ENCODE measurements at places on chromosomes 2 and 18.
A peak's percentile ranks its signal among the peaks of the same experiment; 100 is the strongest.

DNA sequence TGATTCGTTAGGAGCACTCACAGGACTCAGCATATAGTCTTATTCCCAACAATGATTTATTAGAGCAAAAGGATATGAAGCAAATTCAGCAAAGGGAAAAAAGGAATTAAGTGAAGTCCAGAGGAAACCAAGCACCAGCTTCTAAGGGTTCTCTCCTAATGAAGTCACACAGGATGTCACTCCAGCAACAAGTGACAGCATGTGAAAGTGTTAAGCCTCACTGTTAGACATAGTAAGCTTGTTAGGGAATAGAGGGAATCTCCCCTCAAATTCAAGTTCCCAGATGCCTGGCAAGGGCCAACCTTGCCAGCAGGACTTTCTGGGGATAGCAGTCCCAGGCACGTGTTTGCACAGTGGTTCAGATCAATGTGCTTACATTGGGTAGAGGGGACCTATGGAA is 4.4 kb upstream of the SLC30A6 start:
- no peak for DNase-seq

GRCh38 chr2:32617599-32618189 is 10.2 kb upstream of the TTC27 start:
- DNase-seq = no peak

- DNase-seq = peak; percentile 4
Observed at GRCh38 chr2:131519466-131519865, 8.2 kb upstream of the CCDC74A start.

GRCh38 chr2:232458051-232458660 is 2.2 kb downstream of the ALPI start:
- DNase-seq = no peak

GRCh38 chr2:239788576-239789098 is 236.5 kb downstream of the NDUFA10 start:
- DNase-seq = no peak

- DNase-seq = peak; percentile 70
Observed at GRCh38 chr2:160051371-160051800, 11.0 kb downstream of the PLA2R1 start.

DNA sequence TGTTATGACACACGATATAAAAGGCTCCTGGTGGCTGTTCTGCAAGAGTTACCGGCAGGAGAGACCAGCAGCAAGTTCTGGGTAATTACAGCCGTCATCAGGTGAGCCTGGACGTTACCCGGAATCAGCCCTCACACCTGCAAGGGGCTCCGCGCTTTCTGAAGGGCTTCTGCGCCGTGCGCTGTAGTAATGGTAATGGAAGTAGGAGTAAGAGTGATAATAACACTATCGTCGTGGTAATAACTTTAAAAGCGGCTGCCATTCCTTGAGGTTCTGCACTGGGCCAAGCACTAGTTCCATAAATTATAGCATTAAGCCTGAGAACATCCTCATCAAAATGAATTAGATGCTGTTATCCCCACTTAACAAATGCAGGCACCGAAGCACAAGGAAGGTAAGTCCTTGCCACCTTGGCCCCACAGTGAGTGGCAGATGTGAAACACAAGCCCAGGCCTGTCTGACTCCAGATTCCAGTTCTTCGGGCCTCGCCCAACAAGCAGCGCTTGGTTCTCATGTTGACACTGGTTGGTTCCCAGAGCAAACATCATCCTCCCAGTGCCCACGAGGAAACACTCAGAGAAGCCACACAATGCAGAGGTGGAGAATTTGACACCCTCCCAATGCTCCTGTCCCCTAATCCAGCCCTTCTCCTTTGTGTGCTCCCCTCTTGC is 205.2 kb downstream of the EIPR1 start:
- no peak for DNase-seq

GRCh38 chr2:142165790-142166189 is 35.0 kb upstream of the LRP1B start:
- DNase-seq = no peak

DNA sequence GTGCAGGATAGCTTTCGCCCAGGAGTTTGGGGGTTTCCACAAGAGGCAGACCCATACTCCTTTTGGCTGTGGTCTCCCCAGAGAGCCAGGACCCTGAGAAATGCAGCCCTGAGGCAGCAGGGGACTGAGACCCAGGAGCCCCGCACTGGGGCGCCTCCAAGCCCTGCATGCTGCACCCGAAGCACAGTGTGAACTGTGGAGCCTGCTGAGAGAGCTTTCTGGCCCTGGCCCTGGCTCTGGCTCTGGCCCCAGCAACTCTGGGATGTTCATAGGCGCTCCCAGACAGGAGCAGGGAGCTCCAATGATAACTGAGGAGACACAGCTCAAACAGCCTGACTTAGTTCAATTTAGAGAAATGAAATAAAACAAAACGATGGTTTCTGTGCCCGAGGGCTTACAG is 96.4 kb upstream of the TEX51 start:
- no peak for DNase-seq

- no peak for DNase-seq
Observed at GRCh38 chr2:238420442-238420841, 6.3 kb upstream of the ASB1 start.

DNA sequence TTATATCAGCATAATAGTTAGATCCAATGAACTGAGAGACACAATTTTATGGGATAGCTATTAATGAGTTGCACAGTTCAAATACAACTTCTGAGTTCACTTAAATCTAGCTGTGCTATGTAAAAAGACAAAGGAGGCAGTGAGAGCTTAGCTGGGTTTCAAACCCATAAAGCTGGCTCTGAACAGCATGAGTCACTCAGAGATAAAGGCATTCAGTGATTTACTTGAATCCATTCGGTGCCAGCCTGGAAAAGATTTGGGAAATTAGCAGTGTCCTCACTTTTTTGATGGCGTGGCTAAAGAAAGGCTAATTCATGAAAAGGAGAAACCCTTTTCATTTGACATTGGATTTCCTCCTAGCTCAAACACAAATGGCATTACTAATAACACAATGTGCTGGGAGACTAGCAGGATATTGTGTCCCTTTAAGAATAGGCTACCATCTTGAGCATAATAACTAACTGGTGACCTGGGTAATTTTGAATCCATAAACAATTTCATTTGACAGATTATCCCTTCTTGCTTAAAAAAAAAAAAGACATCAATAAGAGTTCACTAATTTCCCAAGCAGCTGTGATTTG is 98.4 kb upstream of the NEUROD1 start:
- no peak for DNase-seq

DNA sequence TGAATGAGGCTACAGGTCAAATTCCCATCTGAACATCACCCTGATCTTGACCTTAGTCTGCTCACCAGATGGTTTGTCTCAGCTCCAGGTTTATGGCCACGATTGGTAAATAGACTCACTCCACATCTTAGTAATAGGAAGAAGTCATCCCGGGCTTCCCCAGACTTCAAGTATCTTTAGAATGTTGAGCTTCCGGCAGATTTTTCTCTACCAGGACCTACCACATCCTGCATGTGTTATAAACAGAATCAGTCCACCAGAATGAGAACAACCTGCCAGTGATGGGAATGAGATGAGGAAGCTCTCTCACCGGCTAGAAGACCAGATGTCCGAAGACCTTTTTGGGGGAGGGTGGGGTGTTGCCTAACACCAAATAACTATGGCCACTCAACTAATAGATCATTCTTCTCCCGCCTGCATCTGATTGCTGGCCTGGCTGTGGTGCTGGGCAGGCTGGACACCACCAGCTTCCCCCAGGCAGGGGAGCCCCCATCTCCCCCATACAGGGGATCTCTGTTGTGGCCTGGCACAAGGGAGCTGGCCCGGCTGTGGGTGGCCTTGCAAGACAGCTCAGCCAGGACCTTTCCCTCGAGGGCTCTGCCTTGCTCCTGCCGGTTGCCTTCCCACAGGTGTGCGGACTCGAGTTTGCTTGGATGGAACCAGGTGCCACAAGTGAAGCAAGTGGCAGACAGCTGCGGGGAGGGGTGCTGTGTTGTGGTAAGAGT is 88.5 kb downstream of the SH3RF3 start:
- DNase-seq = no peak

DNA sequence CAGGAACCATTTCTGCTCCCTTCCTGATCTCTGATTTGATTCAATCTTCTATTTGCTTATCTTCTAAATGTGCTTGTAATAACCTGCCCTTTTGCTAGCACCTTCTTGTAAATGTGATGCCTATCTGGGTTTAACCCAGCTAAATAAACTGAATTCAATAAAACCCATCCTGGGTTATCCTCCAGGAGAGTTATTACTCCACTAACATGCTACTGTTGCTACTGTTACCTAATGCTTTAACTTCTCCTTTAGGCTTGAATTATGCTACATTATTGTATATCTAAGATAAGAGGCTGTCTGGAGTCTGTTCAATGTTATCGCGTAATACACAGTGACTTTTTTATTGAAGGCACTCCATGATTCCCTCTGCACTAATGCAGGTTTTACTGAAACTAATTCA is 206.5 kb upstream of the CTAGE1 start:
- no peak for DNase-seq

- no peak for DNase-seq
Observed at GRCh38 chr2:166888180-166888579, at the start of gene XIRP2. TSS of gene XIRP2 (plus strand) at chr2:166888480. CDS start at chr2:166903483, 15,003 bp downstream.

DNA sequence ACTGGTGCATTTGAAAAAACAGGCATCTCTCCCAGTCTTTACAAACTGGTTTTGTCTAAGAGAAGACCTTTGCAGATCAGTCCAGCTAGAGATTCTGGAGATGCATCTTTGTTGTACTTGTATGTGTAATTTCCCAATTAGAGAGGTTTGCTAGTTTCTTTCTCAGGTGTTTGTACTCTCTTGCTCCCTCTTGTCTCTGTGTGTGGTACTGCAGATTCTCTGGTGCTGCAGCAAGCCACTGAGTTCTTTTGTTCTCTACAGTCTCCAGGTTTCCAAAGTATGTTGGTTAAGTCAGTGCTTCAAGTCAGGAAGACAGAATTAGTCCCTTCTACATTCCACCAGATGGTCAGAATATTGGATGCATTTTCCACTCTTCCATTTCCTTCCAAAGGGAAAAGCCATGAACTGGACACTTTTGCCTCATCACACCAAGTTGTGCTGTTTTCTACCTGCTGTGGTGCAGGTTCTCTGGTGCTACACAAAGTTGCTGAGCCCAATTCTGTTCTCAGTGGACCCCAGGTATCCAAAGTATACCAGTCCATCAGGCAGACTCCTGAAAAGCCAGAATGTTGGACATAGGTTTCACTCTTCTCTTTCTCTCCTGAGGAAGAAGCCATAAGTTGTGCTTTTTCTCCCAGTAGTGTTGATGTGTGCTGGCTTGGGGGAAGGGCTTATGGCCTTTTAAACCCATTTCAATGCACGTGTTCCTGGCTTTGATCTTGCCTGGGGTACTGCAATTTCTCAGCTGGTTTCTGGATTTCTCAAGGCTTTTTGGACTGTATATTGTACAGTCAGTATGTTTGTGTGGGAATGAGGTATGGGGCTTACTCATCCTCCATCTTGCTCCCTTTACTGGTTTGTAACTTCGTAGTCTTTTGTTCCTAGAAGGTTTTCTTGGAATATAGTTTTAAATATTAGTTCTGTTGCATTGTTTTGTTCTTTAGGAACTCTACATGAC is 29.8 kb downstream of the EPC2 start:
- DNase-seq = no peak

DNA sequence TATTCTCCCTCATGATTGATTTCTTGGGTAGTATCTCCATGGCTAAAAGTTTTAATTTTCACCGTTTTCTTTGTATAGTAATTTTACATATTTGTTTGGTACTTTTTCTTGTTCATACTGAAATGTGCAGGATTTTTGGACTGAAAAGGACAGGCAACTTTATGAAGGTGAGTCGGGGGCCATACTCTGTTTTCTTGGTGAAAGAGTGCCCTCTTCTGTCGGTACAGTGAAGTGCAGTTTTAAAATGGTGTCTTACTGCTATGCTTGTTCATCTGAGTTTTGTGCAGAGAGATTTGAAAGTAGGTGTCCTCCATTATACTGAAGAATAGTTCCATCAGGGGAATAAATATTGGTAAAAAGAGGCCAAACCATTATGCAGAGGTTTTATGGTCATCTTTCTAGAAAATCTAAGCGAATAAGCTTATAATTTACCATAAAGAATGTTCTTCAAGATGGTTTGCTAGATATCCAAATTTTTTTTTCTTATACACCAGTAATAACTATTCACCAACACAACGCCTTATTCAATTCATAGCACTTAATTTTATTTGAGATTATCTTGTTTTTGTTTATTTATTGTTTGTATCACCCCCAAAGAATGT is 8.7 kb upstream of the SERPINB13 start:
- DNase-seq = peak; percentile 4

GRCh38 chr2:220270481-220271070 is 643.1 kb downstream of the SLC4A3 start:
- DNase-seq = no peak

GRCh38 chr2:195570329-195570728 is 86.7 kb upstream of the SLC39A10 start:
- no peak for DNase-seq

- no peak for DNase-seq
Observed at GRCh38 chr18:48643262-48643661, 104.4 kb downstream of the CTIF start.

GRCh38 chr2:136386046-136386445 is 268.1 kb upstream of the CXCR4 start:
- DNase-seq = peak; percentile 95

GRCh38 chr2:10900216-10901109 is 11.3 kb upstream of the KCNF1 start:
- peak; percentile 21 for DNase-seq

- no peak for DNase-seq
Observed at GRCh38 chr2:85909005-85909404, 20.2 kb upstream of the ST3GAL5 start.

- DNase-seq = no peak
Observed at GRCh38 chr2:185734658-185735057, 3.9 kb upstream of the FSIP2 start.

DNA sequence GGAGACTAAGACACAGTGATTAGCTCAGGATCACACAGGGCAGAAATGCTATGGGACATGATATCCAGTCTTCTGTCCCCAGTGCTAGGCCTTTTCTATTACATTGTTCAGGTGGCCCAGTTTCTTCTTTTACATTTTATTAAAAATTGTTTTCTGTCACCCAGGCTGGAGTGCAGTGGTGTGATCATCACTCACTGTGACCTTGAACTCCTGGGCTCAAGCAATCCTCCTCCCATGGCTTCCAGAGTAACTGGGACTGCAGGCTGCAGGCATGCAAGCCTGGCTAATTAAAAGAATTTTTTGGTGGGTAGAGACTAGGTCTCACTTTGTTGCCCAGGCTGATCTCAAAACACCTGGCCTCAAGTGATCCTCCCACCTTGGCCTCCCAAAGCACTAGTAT is 15.4 kb downstream of the PDK1 start:
- DNase-seq = no peak

- no peak for DNase-seq
Observed at GRCh38 chr2:231640641-231641111, 48.0 kb downstream of the TEX44 start.

- no peak for DNase-seq
Observed at GRCh38 chr2:182167882-182168281, 182.2 kb downstream of the PPP1R1C start.

- DNase-seq = no peak
Observed at GRCh38 chr2:176793792-176794191, 418.8 kb upstream of the HNRNPA3 start.

GRCh38 chr18:27181726-27182125 is 3.4 kb downstream of the CHST9 start:
- DNase-seq = no peak

DNA sequence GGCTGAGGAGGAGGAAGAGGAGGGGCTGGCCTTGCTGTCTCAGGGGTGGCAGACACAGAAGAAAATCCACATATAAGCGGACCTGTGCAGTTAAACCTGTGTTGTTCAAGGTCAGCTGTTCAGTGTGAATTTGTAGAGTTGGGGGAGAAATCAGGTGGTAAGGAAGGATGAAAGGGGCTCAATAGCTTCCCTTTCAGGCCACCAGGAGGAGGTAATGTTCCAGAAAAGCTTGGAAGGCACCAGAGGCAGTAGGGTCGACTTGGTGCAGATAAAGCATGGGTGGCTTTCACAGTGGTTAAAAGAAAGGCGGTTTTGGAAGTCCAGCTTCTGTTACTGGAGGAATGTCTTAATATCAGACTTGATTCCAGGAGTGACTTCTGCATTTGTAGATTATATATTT is 167.4 kb downstream of the THSD7B start:
- peak; percentile 6 for DNase-seq

Measured in G401 (cell line).